Skin of body (tissue), 3 donors: ENCODE measurements at places on chromosomes 3 and 15. TPM values are rescaled to one million over a fixed set of nuclear protein-coding genes. Genes with fewer than 3 reads are reported as not detected.

The SCG5 gene
- total RNA-seq = 5.0 TPM

The SSUH2 gene
- 0.39 TPM for total RNA-seq

The FANCD2OS gene
- not detected for total RNA-seq

The OXTR gene
- total RNA-seq = 0.59 TPM

The FANCD2 gene
- total RNA-seq = 15.0 TPM
